Chondrocyte (in vitro differentiated cells): ENCODE measurements at places on chromosomes 2 and 18. TPM values are rescaled to one million over a fixed set of nuclear protein-coding genes. Genes with fewer than 3 reads are reported as not detected.

- peaks cover 2% of the 10 kb centered on the region for H3K36me3 ChIP-seq
- no peak overlapping the region for H3K4me3 ChIP-seq
- H3K4me1 ChIP-seq: peaks cover 4% of the 10 kb centered on the region
- no peak overlapping the region for H3K27ac ChIP-seq
Measured at GRCh38 chr18:45541421-45541820, 73.9 kb upstream of the SLC14A2 start.

The NDUFB3 gene
- 59.2 to 94.1 TPM (median 66.2 TPM) in 3 replicates for total RNA-seq

DNA sequence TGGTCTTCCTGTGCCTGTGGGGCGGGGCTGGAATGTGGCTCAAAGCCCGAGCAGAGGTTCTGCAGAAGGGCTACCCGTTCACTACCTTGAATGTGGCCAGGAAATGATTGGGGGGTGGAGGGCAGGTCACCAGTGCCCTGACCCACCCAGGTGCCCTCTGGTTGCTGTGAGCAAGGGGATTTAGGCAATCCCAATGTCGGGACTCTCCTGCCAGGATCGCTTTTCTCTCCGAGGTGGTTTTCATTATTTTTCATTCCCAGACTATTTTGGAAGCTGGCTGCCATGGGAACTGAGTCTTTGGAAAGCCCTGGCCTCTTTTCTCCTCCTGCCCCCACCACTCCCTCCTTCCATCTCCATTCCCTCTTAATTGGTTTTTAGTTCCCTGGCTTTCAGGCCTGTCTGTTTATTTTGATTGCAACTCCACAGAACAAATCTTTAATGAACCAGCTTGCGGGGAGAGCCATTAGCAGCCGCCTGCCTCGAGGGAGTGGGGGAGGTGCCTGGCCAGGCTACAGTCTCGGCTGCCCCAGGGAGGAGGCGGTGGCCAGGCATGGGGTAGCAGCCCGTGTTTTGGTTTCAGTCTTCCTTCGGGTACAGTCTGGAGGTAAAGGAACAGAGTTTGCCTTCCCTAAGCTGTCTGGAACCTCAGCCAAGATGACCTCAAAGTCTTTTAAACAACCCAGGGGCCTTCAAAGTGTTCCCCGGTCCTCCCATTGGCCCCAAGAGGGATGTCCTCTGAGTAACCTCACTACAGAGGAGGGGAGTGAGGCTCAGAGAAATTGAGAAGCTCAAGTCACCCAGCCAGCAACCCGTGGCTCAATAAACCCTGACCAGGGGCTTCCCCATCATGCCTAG lies 114.4 kb upstream of the HAAO start:
- peak overlapping the region; percentile 33 for H3K4me3 ChIP-seq
- no peaks in the 10 kb centered on the region for H3K27me3 ChIP-seq
- H3K4me1 ChIP-seq: peaks cover 53% of the 10 kb centered on the region

GRCh38 chr2:24342110-24342910 lies 18.0 kb downstream of the ITSN2 start:
- H3K36me3 ChIP-seq: no peaks in the 10 kb centered on the region
- no peak for DNase-seq
- H3K4me1 ChIP-seq: peaks cover 21% of the 10 kb centered on the region
- no peak overlapping the region for H3K4me3 ChIP-seq
- H3K27ac ChIP-seq: peak overlapping the region; percentile 43

The ACADL gene
- total RNA-seq: not detected in 3 replicates

DNA sequence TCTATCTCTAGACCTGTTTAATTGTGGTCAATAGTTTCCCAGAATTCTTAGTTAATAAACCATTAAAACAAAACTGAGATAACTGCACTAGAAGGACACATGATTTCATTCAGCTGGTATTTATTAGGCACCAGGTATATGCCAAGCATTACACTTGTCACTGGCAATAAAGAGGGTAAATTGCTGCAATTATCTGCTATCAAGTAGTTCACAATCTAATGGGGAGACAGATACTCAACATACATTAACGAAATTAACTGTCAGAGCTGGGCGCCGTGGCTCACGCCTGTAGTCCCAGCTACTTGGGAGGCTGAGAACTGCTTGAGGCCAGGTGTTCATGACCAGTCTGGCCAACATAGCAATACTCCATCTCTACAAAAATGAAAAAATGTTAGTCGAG lies 71.7 kb upstream of the WIPF1 start:
- H3K27ac ChIP-seq: no peak overlapping the region
- no peak for DNase-seq
- no peaks in the 10 kb centered on the region for H3K27me3 ChIP-seq
- H3K4me1 ChIP-seq: peaks cover 25% of the 10 kb centered on the region
- H3K4me3 ChIP-seq: no peak overlapping the region

DNA sequence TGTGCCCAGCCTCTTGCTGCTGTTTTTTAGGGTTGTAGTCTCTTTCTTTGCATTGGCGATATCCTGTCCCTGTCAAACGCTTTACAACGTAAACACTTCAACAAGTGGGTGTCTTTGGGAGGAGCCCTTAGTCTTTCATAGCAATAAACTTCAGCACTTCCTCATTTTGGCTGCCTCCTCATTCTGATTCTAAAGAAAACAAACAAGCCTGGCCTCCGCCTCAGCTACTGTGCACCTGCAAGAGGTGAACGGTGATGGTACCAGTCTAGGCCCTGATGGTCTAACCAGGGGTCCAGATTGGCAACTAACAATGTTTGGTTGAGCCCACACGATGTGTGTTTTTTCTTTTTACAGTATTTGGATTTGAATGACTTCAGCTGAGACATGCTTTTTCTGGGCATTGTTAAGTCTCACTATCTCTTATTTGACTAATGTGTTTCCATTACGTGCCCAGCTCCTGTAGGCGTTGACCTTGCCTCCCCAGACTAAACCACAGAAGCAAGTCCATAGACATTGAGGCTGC lies 53.2 kb upstream of the CUL3 start:
- H3K4me1 ChIP-seq: no peaks in the 10 kb centered on the region
- H3K4me3 ChIP-seq: no peak overlapping the region
- no peaks in the 10 kb centered on the region for H3K36me3 ChIP-seq
- no peak overlapping the region for H3K27ac ChIP-seq
- DNase-seq: no peak

DNA sequence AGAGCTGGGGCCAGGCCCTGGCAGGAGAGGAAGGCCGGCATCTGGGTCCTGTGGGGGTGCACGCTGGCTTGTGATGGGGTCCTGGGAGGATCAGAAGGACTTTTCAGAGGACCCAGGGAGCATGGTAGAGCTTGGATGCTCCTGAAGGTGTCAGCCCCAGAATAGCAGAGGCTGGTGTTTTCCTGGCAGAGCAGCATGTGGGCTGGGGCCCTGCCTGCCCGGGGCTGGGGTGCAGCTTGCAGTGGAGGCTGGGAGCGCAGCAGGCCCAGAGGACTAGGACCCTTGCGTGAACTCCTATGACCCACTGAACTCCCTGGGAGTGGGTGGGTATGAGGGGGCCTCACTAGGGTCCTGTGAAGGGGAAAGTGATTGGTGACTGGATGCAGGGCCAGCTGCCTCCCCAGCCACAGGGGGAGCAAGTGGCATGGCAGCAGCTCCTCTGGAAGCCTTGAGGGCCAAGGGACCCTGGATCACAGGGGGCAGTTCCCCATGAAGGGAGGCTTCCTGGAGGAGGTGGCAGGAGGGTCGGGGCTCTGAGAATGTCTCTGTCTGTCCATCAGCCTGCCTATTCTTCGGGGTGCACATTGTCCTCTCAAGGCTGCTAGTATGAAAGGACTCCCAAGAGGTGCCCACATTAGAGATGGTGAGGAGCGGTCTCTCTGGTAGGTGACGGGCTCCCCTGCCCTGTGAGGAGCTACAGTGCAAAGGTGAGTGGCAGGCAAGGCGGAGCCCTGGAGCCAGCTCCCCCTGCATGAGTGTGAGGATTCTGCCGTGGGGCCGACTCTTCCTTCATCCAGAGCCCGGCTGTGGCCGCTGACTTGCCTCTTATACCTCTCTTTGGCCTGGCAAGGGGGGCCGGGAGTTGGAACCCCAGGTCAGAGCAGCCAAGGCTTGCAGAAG lies 249.0 kb downstream of the DYSF start:
- no peaks in the 10 kb centered on the region for H3K36me3 ChIP-seq
- DNase-seq: peak; percentile 81
- peaks cover 29% of the 10 kb centered on the region for H3K4me1 ChIP-seq
- no peak overlapping the region for H3K27ac ChIP-seq
- H3K4me3 ChIP-seq: no peak overlapping the region

DNA sequence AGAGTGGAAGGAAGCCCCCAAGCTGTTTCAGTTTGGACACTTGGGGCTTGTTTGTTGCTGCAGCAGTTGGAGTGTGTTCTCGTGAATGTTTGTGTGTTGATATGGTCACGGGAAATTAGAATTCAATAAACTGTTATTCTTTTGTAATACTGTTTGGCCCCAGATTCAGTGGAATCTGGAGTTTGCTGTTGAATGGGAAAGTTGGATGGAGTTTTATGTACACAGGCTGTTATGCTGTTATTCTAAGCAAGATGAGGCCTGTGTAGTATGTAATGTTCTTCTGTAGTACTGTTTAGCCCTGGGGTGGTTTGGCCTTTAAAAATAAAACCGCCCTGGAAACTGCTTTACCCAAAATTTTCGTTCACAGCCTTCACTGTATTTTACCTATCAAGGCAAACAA lies 810.4 kb upstream of the HS6ST1 start:
- H3K27ac ChIP-seq: no peak overlapping the region
- no peak overlapping the region for H3K4me3 ChIP-seq
- no peaks in the 10 kb centered on the region for H3K4me1 ChIP-seq
- peaks cover 8% of the 10 kb centered on the region for H3K27me3 ChIP-seq
- no peak for DNase-seq

- no peak overlapping the region for H3K27ac ChIP-seq
- peaks cover 9% of the 10 kb centered on the region for H3K4me1 ChIP-seq
- H3K4me3 ChIP-seq: peak overlapping the region; percentile 55
- no peaks in the 10 kb centered on the region for H3K36me3 ChIP-seq
Measured at GRCh38 chr2:232502911-232503808, 15.5 kb upstream of the ECEL1 start.

DNA sequence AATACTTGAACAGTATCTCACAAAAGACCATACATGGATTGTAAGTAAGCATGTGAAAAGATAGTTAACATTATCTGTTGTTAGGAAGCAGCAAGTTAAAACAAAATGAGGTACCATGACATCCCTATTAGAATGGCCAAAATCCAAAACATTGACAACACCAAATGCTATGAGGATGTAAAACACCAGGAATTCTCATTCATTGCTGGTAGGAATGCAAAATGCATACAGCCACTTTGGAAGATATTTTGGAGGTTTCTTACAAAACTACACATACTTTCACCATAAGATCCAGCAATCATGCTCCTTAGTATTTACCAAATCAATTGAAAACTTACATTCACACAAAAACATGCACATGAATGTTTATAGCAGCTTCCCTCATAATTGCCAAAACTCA lies 30.9 kb upstream of the ICOS start:
- no peak overlapping the region for H3K4me3 ChIP-seq
- H3K36me3 ChIP-seq: peaks cover 4% of the 10 kb centered on the region
- H3K27ac ChIP-seq: no peak overlapping the region
- DNase-seq: no peak

DNA sequence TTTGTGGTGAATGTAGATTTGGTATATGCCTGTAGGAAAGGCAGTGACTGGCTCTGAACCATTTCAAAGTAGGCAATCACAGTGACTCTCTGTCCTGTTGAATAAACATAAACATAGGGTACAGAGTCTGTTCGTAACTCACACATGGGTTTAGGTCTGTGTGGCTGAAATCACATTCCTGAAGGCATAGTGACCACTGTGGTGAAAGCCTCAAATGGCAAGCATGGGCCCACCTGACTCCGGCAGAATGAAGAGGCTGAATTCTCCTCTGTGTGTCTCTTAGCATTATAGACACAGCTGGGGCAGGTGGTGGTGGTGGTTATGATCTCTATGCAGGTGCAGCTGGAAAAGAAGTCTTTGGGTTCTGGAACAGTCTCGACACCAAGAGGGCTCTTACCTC lies 61.2 kb downstream of the ITGA6 start:
- no peak overlapping the region for H3K27ac ChIP-seq
- DNase-seq: no peak
- peaks cover 12% of the 10 kb centered on the region for H3K36me3 ChIP-seq
- no peaks in the 10 kb centered on the region for H3K4me1 ChIP-seq
- no peaks in the 10 kb centered on the region for H3K27me3 ChIP-seq
- H3K4me3 ChIP-seq: no peak overlapping the region

The UGT1A4 gene
- total RNA-seq: not detected in 3 replicates

GRCh38 chr18:70261141-70261788 lies 27.6 kb upstream of the SOCS6 start:
- H3K36me3 ChIP-seq: no peaks in the 10 kb centered on the region
- no peak overlapping the region for H3K4me3 ChIP-seq
- H3K27me3 ChIP-seq: peaks cover 2% of the 10 kb centered on the region
- DNase-seq: no peak

The RNF125 gene
- total RNA-seq: 0.51 to 0.87 TPM (median 0.60 TPM) in 3 replicates

- H3K36me3 ChIP-seq: no peaks in the 10 kb centered on the region
- peaks cover 1% of the 10 kb centered on the region for H3K27me3 ChIP-seq
- H3K27ac ChIP-seq: no peak overlapping the region
- H3K4me1 ChIP-seq: no peaks in the 10 kb centered on the region
- DNase-seq: no peak
Measured at GRCh38 chr2:227783404-227784138, 30.1 kb upstream of the CCL20 start.

The ZSWIM2 gene
- not detected in 3 replicates for total RNA-seq

The GMCL1 gene
- 13.6 to 20.7 TPM (median 13.6 TPM) in 3 replicates for total RNA-seq

The NEURL3 gene
- total RNA-seq: not detected in 3 replicates

DNA sequence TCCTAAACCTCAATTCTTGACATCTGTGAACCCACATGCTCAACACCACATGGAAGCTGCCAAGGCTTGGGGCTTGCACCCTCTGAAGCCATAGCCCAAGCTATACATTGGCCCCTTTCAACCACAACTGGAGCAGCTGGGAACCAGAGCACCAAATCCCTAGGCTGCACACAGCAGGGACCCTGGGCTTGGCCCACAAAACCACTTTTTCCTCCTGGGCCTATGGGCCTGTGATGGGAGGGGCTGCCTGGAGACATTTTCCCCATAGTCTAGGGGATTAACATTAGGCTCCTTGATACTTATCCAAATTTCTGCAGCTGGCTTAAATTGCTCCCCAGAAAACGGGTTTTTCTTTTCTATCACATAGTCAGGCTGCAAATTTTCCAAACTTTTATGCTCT lies 40.3 kb downstream of the EXOC6B start:
- no peak for DNase-seq
- no peak overlapping the region for H3K4me3 ChIP-seq
- H3K27me3 ChIP-seq: no peaks in the 10 kb centered on the region
- H3K27ac ChIP-seq: no peak overlapping the region
- H3K4me1 ChIP-seq: peaks cover 23% of the 10 kb centered on the region

GRCh38 chr2:33288011-33288410 lies 188.4 kb upstream of the RASGRP3 start:
- peaks cover 43% of the 10 kb centered on the region for H3K4me1 ChIP-seq
- DNase-seq: no peak
- H3K36me3 ChIP-seq: peaks cover 41% of the 10 kb centered on the region
- no peaks in the 10 kb centered on the region for H3K27me3 ChIP-seq
- peak overlapping the region; percentile 38 for H3K27ac ChIP-seq
- no peak overlapping the region for H3K4me3 ChIP-seq
